ENCODE measurements at places on chromosomes 5 and 9.

GRCh38 chr9:74921737-74922136 is 31.0 kb downstream of the C9orf40 start:
- DNase-seq = no peak

DNA sequence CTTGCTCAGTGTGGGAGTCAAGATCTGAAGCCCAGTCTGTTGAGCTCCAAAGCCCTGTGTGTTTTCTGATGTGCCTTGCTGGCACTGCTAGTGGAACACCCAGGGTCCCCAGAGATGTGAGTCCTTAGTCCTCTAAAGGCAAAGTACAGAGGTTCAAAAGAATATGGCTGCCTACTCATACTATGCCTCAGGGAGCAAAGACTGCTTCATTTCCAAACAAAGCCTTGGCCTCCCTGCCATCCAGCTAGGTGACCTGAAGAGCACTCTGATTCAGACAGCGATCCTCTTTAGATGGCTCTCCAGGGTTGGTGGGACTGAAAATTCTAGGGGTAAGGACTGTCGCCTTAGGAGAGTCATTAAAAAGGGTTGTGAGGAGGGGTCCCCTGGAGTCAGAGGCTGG is 2.0 kb downstream of the PRLR start:
- no peak for DNase-seq

DNA sequence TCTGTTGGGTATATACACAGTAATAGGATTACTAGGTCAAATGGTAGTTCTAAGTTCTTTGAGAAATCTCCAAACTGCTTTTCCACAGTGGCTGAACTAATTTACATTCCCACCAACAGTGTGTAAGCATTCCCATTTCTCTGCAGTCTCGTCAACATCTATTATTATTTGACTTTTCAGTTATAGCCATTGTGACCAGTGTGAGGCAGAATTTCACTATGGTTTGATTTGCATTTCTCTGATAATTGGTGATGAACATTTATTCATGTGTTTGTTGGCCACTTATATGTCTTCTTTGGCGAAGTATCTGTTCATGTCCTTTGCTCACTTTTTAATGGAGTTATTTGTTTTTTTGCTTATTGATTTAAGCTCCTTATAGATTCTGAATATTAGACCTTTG is 596.2 kb upstream of the DAB2 start:
- no peak for DNase-seq

- no peak for DNase-seq
These were observed 40.2 kb downstream of the TLR4 start for GRCh38 chr9:117744369-117744768.

DNA sequence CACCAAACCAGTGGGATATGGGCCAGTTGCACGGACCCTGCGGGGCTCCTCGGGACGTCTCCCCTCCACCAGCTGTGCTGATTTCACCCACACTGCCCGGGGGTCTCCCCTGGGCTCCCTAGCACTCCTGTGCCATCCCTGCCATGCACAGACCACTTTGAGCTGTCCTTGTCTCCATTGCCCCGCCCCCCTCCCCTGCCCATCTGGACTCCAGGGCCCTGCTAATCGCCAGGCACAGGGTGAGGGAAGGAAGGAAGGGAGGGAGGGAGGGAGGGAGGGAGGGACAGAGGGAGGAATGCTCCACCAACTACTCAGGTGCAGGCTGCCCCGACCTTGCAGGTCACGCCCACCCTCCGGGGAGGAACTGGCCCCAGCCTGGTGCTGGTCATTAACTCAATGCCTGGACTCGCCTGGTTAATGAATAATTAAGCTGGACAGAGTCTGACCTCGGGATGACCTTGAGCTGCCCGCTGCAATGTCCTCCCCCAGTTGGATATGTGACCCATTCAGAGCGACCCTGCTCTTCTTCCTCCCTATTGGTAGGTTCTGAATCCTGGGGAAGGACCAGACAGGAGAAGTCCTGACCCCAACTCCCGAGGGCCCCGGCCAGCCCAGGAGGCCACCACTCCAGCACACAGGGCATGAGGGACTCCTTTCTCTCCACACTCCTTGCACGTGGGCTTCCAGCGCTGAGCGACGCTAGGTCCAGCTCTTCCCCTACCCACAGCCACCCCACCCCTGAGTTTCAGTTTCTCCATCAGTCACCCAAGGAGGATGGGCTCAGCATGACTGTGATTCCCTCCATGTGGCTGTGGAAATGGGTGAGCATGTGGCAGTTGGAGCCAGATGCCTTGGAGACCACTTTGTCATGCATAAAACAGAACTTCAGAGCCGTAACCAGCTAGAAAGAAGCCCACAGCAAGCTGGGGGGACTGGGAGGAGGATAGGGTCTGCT is 62.1 kb downstream of the C9orf50 start:
- peak; percentile 46 for DNase-seq

- peak; percentile 70 for DNase-seq
These were observed 441.2 kb upstream of the ZNF462 start for GRCh38 chr9:106421772-106422171.

GRCh38 chr5:169781420-169782345 is 144.6 kb downstream of the DOCK2 start:
- no peak for DNase-seq

GRCh38 chr5:58108511-58108910 is 351.4 kb downstream of the PLK2 start:
- DNase-seq = no peak

DNA sequence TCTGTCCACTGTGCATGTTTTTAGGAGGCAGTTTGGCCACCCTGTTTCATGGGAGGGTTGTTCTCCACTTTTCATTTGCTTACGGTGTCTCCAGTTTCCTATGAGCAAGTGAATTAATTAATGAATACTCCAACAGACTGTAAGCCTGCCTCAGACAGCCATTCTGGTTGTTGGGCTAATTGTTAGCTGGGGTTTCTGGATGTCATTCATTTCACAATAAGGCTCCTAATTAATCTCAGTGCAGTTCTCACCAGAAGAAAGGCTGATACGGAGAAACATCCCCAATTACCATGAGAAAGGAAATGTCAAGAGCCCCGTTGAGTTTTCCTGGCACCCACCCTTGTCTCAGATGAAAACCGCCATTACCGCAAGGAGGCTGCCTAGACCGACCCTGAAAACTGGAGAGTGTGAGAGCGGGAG is 75.8 kb downstream of the MAP1B start:
- no peak for DNase-seq

Measured in natural killer cell treated with Interleukin-12 subunit alpha and Interleukin-12 subunit beta and Interleukin-15 and Interleukin-18, amount 100 ng/mL, for 72 hours (primary cell).